ENCODE measurements at places on chromosomes 6 and 20.
A peak's percentile ranks its signal among the peaks of the same experiment; 100 is the strongest.

- DNase-seq, result no peak
Measured at GRCh38 chr6:14638435-14638905, 520.9 kb downstream of the CD83 start.

GRCh38 chr6:18185624-18186023, 30.4 kb downstream of the KDM1B start:
- no peak for DNase-seq

- no peak for DNase-seq
Measured at GRCh38 chr6:166466178-166467122, 83.7 kb upstream of the MPC1 start.

DNA sequence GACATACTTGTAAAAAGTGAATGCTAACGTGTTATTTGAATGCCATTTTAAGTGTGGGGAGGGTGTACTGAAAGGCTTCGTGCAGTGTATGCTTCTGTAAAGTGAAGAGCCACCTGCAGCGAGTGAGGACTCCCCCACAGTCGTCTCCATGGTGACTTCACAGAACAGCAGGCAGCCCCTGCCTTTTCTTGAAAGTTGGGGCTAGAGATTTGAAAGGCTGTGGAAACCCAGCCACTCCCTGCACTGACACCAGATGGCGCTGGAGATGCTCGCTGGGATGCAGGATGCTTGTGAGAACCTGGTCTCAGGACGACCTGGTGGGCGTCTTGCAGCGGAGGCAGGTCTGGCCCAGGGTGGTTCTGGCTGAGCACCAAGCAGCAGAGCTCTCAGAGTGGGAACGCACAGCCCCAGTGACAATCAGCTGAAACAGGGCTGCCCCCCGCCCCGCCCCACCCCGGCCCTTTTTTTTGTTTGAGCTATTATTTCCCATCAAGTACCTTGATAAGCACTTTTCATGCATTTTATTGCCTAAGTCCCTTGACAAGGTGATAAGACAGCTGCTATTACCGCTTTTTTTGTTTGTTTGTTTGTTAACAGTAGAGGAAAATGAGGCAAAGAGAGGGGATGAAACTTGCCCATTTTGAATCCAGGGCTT, 150.3 kb downstream of the SYCP2 start:
- DNase-seq, result peak; percentile 90

DNA sequence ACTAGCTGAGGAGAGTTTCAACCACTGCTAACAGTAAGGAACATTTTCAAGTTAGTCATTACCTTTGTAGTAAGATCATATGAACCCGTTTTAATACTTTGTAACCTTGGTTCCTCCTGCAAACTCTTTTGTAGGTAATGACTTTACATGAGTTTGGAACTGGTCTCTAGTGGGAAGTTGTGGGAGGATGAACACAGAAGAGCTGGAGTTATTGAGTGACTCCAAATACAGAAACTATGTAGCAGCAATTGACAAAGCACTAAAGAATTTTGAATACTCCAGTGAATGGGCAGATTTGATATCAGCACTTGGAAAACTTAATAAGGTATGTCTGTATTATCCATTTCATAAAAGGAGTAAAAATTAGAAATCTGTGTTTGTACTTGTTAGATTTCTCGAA, 29.3 kb downstream of the DOP1A start:
- DNase-seq, result no peak

GRCh38 chr6:155646443-155646842, 190.8 kb upstream of the NOX3 start:
- DNase-seq, result no peak

- no peak for DNase-seq
Measured at GRCh38 chr6:133809406-133809805, 79.5 kb upstream of the TCF21 start.

- no peak for DNase-seq
Measured at GRCh38 chr6:163175301-163175700, 239.2 kb upstream of the QKI start.

- DNase-seq, result no peak
Measured at GRCh38 chr20:59813126-59813947, 120.1 kb downstream of the SYCP2 start.

GRCh38 chr6:142940487-142940886, 4.5 kb downstream of the HIVEP2 start:
- peak; percentile 12 for DNase-seq

GRCh38 chr6:30394139-30394538, 49.2 kb downstream of the RPP21 start:
- DNase-seq, result no peak

- DNase-seq, result no peak
Measured at GRCh38 chr20:34062570-34063482, 49.2 kb downstream of the EIF2S2 start.

GRCh38 chr6:47026679-47027078, 15.5 kb downstream of the ADGRF1 start:
- no peak for DNase-seq

DNA sequence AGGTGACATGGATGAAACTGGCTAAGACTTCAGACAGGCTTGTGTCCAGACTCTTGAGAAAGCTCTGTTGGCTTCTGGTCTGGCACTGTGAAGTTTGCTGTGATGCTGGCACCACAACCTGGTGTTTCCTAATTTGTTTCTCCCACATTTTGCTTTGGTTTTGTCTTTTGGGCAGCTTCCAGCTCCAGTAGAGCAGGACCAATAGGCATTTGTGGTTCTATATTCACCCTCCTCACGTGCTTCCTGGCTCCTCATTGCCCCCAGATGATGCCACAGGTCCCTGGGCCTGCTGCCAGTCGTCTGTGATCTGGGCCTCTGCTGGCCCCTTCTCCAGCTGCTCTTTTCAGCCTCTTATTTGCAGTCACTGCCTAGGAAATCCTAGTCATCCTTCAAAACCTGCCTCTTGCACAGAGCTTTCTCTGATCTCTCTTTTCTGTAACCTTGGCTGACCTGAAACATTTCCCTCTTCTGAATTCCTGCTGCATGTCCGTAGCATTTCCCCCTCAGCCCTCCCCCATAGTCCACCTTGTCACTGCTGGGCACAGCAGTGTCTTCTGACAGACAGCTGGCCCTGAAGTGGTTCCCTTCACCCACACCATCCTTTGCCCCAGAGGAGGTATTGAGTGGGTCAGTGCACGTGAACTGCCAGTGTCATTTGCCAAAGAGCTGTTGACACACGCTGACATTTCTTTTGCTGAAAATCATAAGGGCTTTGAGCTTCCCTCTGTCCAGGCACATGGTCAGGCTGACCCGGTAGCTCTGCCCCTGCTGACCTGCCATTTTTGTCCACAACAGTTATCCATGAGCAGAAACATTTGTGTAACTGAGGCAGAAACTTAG, 63.0 kb downstream of the PTPN1 start:
- no peak for DNase-seq

DNA sequence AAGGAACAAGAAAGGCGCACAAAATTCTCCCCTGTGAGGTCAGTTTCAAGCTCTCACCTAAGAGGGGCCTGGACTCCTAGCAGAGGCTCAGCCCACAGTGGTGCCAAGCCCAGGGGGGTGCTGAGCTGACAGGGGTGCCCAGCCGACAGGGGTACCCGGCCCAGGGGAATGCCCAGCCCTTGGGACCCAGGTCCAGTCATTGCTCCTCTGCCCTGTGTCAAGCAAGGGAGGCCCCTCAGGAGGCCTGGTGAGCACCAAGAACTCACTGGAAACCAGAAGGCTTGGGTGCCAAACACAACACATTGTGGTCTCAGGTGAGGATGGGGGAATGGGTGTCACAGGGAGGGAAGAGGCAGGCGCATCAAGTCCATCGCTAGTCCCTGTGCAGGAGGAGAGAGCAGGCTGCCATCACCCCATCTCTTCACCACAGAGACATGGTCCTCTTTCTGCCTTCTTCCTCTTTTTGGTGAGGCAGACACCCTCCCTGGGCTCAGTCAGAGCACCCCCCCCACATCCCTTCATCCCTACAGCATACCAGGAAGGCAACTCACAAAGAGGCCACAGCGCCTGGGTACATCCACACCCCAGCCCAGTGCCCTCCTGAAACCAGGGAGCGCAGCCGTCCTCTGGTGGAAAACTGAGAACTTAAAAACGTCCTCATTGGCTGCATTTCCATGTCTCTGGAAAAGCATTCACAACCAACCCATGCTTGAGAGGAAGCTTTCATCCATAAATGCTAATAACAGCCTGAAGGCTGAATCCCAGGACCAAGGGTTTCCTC, 111.3 kb downstream of the BANF2 start:
- DNase-seq, result no peak

GRCh38 chr20:18279242-18279641, 9.1 kb upstream of the ZNF133 start:
- no peak for DNase-seq

GRCh38 chr6:1645466-1646185, 35.9 kb downstream of the FOXC1 start:
- DNase-seq, result no peak

GRCh38 chr6:156809034-156809433, 31.9 kb downstream of the ARID1B start:
- DNase-seq, result no peak

GRCh38 chr6:156925718-156926607, 148.8 kb downstream of the ARID1B start:
- DNase-seq, result peak; percentile 68

- DNase-seq, result no peak
Measured at GRCh38 chr6:22848121-22848520, 278.8 kb downstream of the HDGFL1 start.

DNA sequence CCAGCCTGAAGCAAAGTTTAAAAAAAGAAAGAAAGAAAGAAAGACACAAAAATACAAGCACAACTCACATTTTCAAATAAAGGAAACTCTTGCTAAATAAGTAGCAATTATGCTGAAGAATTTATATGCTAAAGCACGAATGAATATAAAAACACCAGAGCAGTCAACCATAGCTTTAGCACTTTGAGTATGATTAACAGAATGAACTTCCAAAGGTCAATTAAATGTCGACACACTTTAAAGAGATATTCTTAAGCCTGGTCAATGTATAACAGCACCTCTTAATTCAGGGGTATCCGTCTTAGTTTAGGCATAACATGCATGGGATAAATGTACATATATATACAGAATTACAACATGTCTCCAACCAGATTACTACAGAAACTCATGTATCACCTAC, 125.9 kb downstream of the OGFRL1 start:
- DNase-seq, result no peak

DNA sequence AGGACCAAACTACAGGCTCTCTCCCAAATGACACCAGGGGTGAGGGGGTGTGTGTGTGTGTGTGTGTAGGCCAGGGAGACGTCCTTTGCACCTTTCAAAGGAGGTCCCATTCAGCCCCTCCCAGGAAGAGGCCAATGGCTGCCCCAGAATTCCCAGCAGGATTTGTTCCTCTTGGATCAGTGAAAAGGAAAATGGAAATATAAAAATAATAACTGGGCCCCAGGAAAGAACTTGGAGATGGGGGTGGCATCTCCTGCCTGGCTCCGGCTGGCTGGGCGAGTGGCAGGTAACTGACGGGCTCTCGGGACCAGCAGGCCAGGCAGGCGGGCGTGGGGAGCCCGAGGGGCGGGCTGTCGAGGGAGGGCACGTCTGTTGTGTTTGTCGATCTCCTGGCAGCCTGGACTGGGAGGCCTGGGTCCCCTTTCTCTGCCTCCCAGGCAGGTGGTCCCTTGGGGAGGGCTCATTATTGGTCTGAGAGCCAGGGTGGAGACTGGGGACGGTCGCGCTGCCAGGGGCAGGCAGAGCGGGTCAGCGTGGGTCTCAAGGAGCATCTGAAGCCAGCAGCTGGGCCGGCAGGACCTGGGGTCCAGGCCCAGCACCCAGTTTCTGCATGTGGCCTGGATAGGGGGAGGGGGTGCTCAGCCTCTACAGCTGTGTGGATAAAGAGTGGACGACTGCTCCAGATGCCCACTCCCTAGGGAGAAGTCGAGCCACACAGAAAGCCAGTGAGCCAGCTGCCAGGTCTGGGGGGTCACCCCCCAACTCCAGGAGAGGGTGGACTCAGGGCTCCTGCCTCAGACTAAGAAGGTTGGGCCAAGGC, 3.1 kb downstream of the NOL4L start:
- no peak for DNase-seq

DNA sequence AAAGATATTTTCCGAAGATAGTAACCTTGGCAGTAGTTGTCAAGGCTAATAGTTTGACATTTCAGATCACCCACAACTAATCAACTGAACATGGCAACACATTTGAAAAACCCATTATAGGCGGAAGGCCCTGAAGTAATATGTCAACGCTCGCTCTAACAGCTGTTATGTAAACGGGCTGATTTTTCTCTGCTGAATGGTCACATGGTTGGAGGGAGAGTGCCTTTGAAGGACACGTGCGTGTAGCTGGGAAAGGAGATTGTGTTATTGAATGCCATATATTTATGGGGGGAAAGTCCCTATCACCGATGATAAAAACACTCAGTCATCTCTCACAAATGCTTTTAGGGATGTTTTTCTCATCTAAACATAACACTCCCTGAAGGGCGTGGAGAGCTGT, 160.0 kb upstream of the RALGAPA2 start:
- no peak for DNase-seq

GRCh38 chr6:47130086-47130485, 88.0 kb upstream of the ADGRF1 start:
- DNase-seq, result no peak

GRCh38 chr6:166259296-166259977, 48.8 kb downstream of the PRR18 start:
- no peak for DNase-seq

DNA sequence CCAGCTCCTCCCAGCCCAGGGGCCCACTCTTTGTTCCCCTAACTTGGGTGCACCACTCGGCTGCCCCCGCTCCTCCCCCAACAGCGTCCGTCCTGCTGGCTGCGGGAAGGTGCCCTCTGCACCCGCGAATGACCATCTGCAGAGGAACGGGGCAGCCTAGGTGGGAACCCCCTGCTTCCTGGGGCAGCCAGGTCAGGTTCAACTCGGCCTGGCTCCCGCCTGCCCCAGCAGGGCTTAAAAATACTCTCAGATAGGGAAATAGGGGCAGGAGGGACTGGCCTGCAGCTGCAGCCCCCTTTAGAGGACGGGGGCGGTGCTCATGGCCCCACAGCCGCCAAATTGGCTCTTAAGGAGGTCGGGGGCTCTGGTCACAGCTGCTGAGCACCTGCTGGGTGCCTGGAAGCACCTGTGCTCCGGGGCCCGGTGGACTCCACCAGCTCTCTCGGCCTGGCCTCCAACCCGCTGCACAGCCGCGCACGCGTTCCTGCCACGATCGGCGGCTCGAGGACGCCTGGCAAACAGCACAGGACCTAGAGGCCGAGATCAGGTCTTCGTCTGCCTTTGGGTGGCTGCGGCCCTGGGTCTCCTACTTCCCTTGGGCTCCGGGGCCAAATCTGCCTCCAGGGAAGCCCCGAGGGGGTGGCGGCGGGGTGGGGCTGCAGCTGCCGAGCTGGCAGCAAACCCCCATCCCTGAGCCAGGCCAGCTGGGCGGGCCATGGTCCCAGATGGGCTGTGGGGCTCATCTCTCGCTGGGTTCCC, 700 bp upstream of the LAMA5 start:
- peak; percentile 74 for DNase-seq

- DNase-seq, result no peak
Measured at GRCh38 chr6:28436404-28436803, 6.9 kb downstream of the ZSCAN23 start.

GRCh38 chr20:13638162-13638495, 603 bp downstream of the TASP1 start:
- DNase-seq, result no peak

DNA sequence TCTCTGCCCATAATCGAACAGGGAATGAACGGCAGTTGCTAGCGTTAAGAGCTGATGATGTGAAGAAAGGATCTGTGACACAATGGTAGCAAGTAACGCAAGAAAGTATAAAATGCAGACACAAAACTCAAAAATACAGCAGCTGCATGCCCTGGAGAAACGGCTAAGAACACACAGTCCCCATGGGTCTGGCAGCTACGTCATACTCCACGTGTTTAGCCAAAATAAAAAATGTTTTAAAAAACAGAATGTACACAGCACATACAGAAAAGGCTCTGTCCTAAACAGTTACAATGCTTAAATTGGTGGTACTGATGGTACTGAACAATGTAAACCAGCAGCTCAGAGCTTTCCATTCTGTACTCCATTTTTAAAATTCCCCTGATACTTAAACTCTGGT, 34.4 kb downstream of the HUS1B start:
- DNase-seq, result no peak

Measured in ELF-1 (cell line).